Bone marrow (tissue), 2 donors: ENCODE measurements at places on chromosomes 6 and 20.
A peak's percentile ranks its signal among the peaks of the same experiment; 100 is the strongest.

DNA sequence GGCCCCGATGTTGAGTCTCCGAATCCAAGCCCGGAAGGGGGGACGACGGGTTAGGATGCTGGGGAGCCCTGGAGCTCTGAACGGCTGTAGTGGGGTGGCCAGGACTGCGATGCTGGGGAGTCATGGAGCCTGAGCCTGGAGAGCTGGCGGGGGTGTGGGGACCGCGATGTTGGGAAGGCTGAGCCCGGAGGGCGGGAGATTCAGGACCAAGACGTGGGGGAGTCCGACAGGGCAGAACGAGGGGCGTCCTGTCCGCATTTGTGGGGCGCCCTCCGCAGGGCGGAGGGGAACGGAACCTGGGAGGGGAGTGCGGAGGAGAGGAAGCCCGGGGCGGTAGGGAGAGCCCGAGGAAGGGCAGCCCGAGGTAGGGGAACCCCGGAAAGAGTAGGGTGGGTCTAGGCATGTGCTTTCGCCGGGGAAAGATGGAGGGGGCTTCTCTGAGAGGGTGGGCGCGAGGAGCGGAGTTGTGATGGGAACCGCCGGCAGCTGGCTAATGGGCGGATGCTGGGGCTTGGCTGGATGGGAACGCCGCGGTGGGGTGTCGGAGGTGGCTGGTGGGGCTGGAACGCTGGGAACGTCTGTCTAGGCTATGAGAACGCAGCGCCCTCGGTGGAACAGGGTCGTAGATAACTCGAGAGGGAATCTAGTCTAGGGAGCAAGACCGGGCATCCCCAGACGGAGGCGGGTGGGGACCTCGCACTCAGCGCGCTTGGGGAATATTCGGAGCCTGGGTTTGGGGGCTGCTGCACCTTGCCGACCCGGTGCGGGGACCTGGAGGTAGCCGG, 684 bp downstream of the PAQR8 start:
- DNase-seq = peak; percentile 42

GRCh38 chr6:134628154-134628553, 310.2 kb upstream of the SGK1 start:
- DNase-seq = no peak

- DNase-seq = no peak
Measured at GRCh38 chr6:86017236-86017635, 374.6 kb upstream of the SYNCRIP start.

DNA sequence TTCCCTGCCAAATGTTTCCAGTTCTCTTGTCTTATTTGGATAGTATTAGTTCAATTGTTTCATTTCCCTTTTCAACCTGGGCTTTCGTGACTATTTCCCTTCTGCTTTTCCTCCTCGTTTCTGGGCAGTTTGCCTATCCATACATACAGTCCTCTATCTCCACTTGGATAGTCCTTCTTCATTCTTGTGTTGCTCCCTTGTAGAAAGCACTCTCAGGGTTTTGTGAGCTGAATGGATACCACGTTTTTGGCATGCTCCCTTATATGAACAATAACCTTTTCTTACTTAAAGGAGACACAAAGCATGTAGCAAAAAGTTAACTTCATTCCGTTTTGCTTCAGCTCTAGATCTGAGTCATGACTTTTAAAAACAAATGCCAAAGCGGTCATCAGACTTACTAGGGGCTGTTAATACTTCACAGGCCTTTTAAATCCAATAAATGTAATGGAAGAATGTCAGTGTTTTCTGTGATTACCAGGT, 16.6 kb downstream of the CRYBG1 start:
- DNase-seq = no peak

DNA sequence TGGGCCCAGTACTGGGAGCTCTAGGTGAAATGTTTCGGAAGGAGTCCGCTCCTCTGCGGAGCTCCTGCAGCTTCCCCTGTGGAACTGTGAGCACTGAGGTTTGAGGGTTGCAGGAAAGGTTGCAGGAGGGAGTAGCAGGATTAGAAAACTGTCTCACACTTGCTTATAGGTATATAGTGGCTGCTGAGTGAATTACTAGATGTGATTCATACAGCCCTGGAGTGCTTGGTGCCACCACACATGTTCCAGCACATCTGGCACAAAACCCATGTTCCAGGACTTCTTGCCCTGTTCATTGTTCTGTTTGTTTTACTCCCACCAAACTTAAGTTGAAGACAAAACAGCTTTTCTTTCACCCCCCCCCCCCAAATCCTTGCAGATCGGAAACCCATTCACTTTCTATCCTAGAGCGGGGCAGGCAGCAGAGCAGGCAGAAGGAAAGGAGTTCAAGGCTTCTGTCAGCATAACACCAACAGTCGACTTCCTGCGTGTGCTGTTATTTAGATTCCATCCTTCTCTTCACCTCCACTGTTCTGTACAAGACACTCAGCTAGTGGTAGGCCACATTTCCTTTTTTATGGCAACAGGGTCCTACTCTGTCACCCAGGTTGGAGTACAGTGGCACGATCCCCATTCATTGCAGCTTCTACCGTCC, 669 bp upstream of the PEX6 start:
- DNase-seq = peak; percentile 26

DNA sequence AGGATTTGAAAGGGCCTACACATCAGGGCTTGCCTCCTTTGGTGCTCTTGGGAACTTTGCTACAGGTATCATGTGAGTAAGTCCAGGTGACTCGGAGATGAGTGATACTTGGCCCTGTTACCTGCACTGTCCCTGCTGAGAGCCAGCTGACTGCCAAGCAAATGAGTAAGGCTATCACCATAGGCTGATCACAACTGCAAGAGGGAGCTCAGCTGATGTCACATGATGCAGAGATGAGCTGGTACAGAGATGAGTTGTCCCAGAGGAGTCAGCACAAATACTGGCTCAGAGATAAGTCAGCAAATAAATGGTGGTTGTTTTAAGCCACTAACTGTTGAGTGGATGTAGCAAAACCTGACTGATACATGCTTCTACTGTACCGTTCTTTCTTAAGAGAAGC, 41.4 kb downstream of the LAMP5 start:
- no peak for DNase-seq

- DNase-seq = no peak
Measured at GRCh38 chr20:37342231-37343177, 3.4 kb upstream of the SRC start.

DNA sequence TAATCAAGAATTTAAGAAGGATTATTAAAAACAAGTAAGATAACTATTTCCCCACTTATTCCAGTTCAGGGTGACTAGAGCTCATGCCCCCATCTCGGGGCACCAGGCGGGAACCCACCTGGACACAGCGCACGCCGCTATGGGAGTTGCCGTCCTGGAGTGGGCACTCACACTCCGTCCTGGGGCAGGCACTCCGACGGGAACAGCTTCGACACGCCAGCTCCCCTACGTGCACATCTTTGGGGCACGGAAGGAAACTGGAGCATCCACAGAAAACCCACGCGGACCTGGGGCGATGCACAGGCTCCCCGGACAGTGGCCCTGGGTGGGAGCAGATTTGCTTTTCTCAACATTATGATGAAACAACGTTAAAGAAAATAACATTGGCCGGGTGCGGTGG, 52.0 kb upstream of the GATA5 start:
- no peak for DNase-seq

DNA sequence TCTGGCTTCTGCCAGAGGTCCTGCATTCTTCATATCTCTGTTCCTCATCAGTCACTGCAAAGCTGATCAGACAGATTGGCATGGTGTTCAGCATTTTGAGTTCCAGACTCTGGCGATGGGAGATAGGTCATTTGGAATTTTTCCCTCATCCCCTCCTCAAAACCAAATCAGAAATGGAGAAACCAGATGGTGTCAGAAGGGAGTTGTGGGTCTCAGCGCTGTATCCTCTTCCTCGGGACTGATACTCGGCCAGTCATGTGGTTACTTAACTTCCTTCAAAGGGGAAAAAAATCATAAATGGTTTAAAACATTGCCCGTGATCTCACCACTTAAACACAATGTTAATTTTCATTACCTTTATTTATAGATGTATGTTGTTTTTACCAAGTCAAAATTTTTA, 75.8 kb downstream of the IGF2R start:
- DNase-seq = no peak

- DNase-seq = no peak
Measured at GRCh38 chr6:36368921-36369865, 18.3 kb downstream of the ETV7 start.

DNA sequence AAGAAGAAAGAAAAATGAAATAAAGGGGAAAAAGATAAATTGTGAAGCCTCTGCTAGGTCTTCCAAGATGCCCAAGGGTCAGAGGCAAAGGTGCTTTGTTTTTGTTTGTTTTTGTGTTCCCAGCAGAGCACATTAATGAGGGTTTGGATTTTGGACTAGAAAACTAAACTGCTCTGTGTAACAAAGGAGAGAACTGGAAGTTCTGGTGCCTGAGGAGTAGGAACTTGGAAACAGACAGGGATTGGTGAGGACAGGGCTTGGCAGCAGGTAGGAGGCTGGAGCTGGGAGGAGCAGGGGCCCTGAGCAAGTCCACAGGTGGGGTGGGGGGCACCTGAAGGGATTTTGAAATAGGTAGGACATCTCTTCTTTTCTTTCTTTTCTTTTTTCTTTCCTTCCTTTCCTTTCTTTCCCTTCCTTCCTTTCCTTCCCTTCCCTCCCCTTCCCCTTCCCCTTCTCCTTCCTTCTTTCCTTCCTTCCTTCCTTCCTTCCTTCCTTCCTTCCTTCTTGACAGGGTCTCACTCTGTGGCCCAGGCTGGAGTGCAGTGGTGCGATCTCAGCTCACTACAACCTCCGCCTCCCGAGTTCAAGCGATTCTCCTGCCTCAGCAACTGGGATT, 15.3 kb upstream of the ABRACL start:
- no peak for DNase-seq

- DNase-seq = no peak
Measured at GRCh38 chr6:154169193-154169847, 130.3 kb downstream of the OPRM1 start.

DNA sequence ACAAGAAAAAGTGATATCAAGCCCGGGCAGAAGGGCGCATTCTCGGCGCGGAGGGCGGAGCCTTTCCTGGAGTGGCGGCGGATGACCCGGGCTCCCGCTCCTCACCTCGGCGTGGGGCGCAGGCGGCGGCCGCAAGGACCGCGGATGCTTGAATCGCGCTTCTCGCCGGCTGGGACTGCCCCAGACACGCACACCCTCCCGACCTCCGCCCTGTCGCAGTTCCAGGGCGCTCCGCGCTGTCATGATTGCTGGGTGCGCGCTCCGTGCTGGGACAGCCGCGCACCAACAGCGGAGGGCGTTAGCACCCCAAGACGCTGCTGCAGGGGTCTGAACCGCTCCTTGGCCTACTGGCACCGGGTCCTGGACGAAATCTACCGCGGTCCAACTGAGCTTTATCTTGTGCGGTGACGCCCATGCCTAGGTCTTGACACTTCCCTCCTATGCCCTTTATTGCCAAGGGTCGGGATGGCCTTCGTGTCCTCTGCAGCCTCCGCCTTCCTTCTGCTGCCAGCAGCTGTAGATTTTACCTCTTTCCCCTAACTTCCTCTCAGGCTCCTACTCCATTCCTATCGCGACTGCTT, 43.3 kb downstream of the IRAK1BP1 start:
- DNase-seq = no peak

DNA sequence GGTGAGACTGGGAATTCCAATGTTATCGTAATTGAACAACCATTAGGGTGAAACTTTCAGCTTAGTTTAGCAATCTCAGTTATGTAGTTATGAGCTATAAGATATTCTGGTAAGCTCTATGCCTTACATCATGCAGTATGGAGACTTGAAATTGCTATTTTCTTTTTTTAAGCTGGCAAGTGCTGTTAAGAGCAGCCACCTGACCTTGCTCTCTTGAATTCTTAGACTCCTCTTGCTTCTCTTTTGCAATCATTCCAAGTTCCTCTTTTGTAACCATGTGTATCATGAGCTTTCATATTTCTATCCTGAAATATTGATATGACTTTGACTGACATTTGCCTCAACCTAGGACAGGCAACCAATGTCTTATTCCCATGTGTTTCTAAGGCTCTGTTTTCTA, 446.3 kb upstream of the SLC35B3 start:
- no peak for DNase-seq

GRCh38 chr20:9103955-9104354, 35.1 kb downstream of the PLCB4 start:
- no peak for DNase-seq

DNA sequence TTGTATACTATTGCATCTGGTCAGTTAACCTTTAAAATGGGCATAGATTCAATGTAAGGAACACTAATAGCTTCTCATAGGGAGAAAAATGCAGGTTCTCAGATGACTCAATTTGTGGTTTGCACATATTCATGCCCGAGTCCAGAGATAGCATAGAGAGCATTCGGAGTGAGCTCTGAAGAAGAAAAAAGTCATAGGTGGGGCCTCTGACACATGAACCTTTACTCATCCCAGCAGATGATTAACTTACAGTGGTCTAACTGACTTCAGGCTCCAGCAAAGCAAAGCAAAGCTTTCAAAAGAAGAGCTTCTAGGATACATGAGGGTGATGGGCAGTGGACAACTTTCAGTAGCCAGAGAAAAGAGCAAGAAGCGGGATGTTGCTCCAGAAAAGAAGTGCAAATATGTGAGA, 55.3 kb upstream of the BTN3A2 start:
- DNase-seq = no peak

- DNase-seq = no peak
Measured at GRCh38 chr6:67353861-67354260, 1281.2 kb upstream of the ADGRB3 start.

DNA sequence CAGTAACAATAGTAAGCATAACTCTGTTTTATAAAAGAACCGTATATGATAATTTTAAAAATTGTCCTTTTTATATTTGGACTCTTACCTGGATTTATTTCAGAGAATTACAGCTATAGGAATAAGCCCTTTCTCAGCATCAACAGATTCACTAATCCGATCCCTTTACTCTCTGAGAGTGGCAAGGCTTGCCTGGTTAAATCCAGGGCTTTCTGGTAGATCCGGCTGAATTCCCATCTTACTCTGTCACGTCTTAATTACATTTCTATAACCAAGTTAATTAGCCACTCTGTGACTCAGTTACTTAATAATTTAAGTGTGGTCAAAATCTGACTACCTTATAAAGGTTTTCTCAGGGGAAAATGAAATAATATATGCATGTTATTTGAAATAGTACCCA, 294.7 kb downstream of the FRK start:
- DNase-seq = no peak

GRCh38 chr6:33314943-33315792, 1.3 kb upstream of the TAPBP start:
- peak; percentile 37 for DNase-seq
